Upper lobe of right lung (tissue), 1 donor: ENCODE measurements at places on chromosomes 13 and 19. TPM values are rescaled to one million over a fixed set of nuclear protein-coding genes. Genes with fewer than 3 reads are reported as not detected.

- peak overlapping the region; percentile 57 for H3K4me3 ChIP-seq
- no peaks in the 10 kb centered on the region for H3K36me3 ChIP-seq
- H3K4me1 ChIP-seq = peaks cover 8% of the 10 kb centered on the region
- H3K27me3 ChIP-seq = peaks cover 2% of the 10 kb centered on the region
- DNase-seq = peak; percentile 78
- no peak overlapping the region for H3K27ac ChIP-seq
Measured at GRCh38 chr19:43798546-43799409, 3.5 kb downstream of the LYPD5 start.

- H3K27me3 ChIP-seq = no peaks in the 10 kb centered on the region
- DNase-seq = no peak
- no peaks in the 10 kb centered on the region for H3K36me3 ChIP-seq
- H3K4me1 ChIP-seq = no peaks in the 10 kb centered on the region
Measured at GRCh38 chr13:33690354-33690753, 127.6 kb upstream of the RFC3 start.

DNA sequence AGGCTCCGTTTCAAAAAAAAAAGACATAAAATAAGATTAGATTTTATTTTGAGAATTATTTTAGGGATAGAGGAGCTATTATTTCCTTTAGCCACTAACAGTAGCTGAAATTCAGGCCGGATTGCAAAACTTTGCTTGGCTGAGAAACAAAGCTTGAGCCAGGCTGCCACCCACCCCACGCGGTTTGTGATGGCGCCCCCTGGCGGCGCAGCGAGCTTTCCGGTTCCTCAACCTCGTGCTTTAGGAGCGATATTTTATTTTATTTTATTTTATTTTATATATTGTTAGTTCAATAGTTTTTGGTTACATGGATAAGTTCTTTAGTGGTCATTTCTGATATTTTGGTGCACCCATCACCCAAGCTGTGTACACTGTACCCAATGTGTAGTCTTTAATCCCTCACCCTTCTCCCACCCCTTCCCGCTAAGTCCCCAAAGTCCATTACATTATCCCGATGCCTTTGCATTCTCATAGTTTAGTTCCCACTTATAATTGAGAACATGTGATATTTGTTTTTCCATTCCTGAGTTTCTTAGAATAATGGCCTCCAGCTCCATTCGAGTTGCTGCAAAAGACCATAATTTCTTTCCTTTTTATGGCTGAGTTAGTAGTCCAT is 19.8 kb upstream of the CEACAM4 start:
- H3K27me3 ChIP-seq = peaks cover 2% of the 10 kb centered on the region
- H3K4me1 ChIP-seq = no peaks in the 10 kb centered on the region
- DNase-seq = peak; percentile 82
- no peak overlapping the region for H3K27ac ChIP-seq

GRCh38 chr19:2602391-2603181 is 99.9 kb downstream of the GNG7 start:
- H3K36me3 ChIP-seq = no peaks in the 10 kb centered on the region
- peak; percentile 86 for DNase-seq
- H3K27me3 ChIP-seq = no peaks in the 10 kb centered on the region
- H3K4me1 ChIP-seq = peaks cover 19% of the 10 kb centered on the region
- peak overlapping the region; percentile 71 for H3K27ac ChIP-seq

CACNA1A gene
- total RNA-seq = 0.26 TPM

MCEMP1 gene
- 97.9 TPM for total RNA-seq

CHAMP1 gene
- total RNA-seq = 17.8 TPM

DLL3 gene
- total RNA-seq = not detected

GRCh38 chr19:19319732-19320360 is 463 bp downstream of the SUGP1 start:
- peaks cover 36% of the 10 kb centered on the region for H3K36me3 ChIP-seq
- H3K4me3 ChIP-seq = peak overlapping the region; percentile 98
- H3K27ac ChIP-seq = peak overlapping the region; percentile 97
- DNase-seq = no peak
- no peaks in the 10 kb centered on the region for H3K27me3 ChIP-seq
- H3K4me1 ChIP-seq = peaks cover 30% of the 10 kb centered on the region

DNA sequence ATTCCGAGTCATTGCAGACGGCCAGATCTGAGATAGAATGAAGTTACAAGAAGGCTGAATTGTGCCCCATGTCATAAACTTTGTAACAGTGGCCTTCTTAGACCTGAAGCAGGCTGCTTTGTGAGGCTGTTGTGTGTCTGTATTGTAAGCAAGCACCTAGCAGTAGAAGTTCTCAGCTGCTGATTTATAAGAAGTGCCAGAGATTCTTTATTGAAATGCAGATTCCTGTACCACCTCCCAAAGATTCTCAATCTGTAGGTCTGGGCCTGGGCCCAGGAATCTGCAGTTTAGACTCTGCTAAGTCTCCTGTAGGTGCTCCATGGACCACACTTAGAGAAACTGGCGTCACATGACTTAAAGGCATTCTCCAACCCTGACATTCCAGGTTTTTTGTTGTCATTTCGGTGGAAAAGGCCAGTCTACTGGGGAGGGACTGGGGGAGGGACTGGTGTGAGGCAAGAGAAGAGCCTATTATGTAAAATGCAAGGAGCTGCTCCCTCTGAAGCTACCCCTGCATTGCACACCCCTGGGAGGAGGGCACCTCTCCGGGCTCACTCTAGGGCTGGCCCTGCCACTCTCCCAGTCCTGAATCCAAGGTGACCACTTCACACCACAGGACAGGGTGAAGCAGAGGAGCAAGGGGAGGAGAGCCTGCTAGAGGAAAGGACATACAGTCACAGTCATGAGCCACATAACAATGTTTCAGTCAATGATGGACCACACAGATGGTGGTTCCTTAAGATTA is 769 bp upstream of the TMEM272 start:
- peaks cover 6% of the 10 kb centered on the region for H3K4me1 ChIP-seq
- no peak overlapping the region for H3K4me3 ChIP-seq
- no peaks in the 10 kb centered on the region for H3K27me3 ChIP-seq
- DNase-seq = no peak
- no peaks in the 10 kb centered on the region for H3K36me3 ChIP-seq
- H3K27ac ChIP-seq = no peak overlapping the region

DNA sequence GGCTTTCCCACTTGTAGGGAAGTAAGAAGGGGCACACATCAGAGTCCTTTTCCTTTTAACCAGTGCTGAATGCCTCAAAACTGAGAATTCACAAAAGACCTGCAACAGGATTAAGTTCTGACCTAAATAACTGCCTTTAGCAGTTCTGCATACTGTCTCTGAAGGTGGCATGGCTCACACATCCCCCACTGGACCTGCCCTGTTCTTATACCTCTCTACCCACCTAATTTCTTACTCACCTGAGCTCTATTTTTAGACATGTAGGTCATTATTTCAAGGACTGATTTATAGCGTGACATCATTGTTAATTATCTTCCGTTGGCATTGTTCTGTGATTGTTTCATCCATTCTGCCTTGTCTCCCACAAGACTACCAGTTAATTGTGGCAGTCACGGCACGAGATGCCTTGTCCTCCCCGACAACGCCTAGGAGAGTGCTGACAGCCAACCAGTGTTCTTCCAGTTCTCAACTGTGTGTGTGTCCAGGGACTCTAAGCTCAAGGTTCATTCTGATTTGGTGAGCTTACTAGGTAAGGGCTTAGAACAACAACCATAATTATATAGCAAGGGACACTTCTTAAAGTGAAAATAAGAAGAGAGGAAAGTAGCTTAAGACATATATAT is 27.1 kb upstream of the UBL3 start:
- H3K4me3 ChIP-seq = no peak overlapping the region
- no peak overlapping the region for H3K27ac ChIP-seq
- H3K36me3 ChIP-seq = no peaks in the 10 kb centered on the region
- H3K4me1 ChIP-seq = no peaks in the 10 kb centered on the region
- DNase-seq = no peak

OR4F17 gene
- total RNA-seq = not detected

GRCh38 chr19:53642381-53643099 is 10.7 kb downstream of the DPRX start:
- H3K4me3 ChIP-seq = no peak overlapping the region
- H3K4me1 ChIP-seq = no peaks in the 10 kb centered on the region
- H3K27ac ChIP-seq = no peak overlapping the region
- H3K27me3 ChIP-seq = no peaks in the 10 kb centered on the region

CABP5 gene
- total RNA-seq = not detected

GRCh38 chr13:51643105-51643881 is 59.0 kb downstream of the WDFY2 start:
- no peaks in the 10 kb centered on the region for H3K36me3 ChIP-seq
- no peak overlapping the region for H3K4me3 ChIP-seq
- no peak for DNase-seq
- H3K27ac ChIP-seq = no peak overlapping the region

- no peak overlapping the region for H3K4me3 ChIP-seq
- H3K4me1 ChIP-seq = no peaks in the 10 kb centered on the region
- DNase-seq = no peak
- H3K27me3 ChIP-seq = no peaks in the 10 kb centered on the region
- H3K36me3 ChIP-seq = no peaks in the 10 kb centered on the region
Measured at GRCh38 chr19:44512326-44513298, 12.3 kb upstream of the ZNF180 start.

DPRX gene
- not detected for total RNA-seq

- H3K4me1 ChIP-seq = peaks cover 6% of the 10 kb centered on the region
- peaks cover 40% of the 10 kb centered on the region for H3K36me3 ChIP-seq
- no peak overlapping the region for H3K4me3 ChIP-seq
Measured at GRCh38 chr19:32363175-32363574, 17.8 kb downstream of the ZNF507 start.

GRCh38 chr13:109725297-109725696 is 61.1 kb downstream of the IRS2 start:
- H3K27ac ChIP-seq = no peak overlapping the region
- DNase-seq = no peak
- no peaks in the 10 kb centered on the region for H3K27me3 ChIP-seq
- no peaks in the 10 kb centered on the region for H3K36me3 ChIP-seq

DNA sequence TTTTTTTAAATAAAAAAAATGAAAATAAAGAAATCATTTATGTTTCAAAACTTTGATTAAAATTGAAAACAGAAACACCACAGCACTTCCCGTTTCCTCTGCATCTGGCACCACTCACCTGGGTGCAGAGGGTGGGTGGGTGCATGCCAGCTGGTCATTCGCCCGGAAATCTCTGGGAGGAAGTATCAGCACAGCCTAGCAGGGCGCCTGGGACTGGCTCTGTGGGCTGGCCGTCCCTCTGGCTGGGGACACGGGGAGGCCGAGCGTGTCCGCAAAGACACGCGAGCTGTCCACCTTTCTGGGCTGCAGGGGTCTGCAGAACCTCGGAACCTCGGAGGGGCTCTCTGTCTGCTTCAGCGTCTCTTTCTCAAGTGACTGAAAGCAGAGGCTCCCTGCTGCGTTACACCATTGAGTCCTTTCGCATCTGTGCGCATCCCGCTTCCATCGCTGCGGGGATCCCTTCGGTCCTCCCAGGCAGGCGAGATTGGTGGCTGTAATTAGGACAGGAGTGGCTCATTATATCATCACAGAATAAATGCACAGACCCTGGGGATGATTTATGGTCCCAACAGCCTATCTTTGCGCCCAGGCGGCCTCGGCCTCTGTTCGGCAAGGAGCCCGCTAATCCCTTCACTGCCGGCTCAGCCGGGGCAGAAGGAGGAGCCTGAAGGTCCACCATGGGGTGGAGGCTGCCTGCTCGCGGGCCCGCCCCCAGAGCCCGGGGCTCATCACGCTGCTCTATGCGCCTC is 17.2 kb downstream of the CRTC1 start:
- peak overlapping the region; percentile 47 for H3K4me3 ChIP-seq
- H3K27ac ChIP-seq = peak overlapping the region; percentile 12
- DNase-seq = peak; percentile 90
- peaks cover 15% of the 10 kb centered on the region for H3K4me1 ChIP-seq

DNA sequence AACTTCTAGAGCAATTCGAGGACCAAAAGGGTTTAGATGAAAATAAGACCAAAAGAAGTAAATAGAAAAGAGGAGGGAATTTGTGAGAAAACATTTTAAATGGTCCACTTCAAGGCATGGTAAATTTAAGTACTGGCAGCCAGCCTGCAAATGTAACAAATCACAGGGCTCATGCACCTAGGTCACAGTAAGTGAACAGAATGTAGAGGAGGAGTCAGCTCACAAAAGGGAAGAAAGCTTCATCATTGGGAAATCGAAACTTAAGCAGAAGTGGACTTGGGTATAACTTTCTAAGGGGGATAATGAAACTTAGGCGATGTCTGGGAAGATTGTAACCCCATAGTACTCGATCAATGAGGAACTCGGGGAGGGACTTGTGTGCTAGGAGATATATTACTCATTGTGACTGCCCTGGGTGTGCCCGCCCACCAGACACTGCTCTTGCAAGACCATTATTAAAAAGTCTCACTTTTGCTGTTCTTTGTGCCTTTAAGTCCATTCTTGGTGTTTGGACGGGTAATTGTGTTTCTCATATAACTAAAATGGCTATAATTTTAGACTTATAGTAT is 1053.6 kb upstream of the MIR17HG start:
- no peaks in the 10 kb centered on the region for H3K36me3 ChIP-seq
- DNase-seq = no peak
- no peak overlapping the region for H3K4me3 ChIP-seq
- no peaks in the 10 kb centered on the region for H3K4me1 ChIP-seq

OVOL3 gene
- total RNA-seq = not detected

HMGB1 gene
- total RNA-seq = 224 TPM

CEACAM8 gene
- not detected for total RNA-seq

GRCh38 chr13:107209824-107210722 is 642.1 kb upstream of the ARGLU1 start:
- no peaks in the 10 kb centered on the region for H3K36me3 ChIP-seq
- no peak for DNase-seq
- no peak overlapping the region for H3K27ac ChIP-seq
- H3K4me1 ChIP-seq = peaks cover 10% of the 10 kb centered on the region
- no peaks in the 10 kb centered on the region for H3K27me3 ChIP-seq

DNA sequence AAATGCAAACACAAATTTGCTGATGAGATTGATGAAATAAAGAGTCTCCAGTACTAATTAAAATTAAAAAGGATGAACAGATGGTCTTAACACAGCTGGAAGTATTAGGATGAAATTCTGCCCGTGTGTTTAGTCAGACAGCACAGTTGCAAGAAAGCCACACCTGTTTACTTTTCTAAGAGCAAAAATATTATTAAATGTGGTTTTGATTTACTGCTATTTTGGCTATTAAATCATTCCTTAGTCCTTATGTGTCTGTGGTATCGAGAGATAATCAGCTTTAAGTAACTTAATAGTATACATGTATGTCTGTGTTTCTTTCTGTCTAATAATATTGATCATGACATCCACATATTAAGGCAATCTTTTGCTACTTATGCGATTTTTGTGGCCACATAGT is 494.9 kb downstream of the GPC6 start:
- no peak overlapping the region for H3K4me3 ChIP-seq
- H3K27ac ChIP-seq = no peak overlapping the region
- H3K27me3 ChIP-seq = no peaks in the 10 kb centered on the region
- DNase-seq = no peak
- H3K36me3 ChIP-seq = no peaks in the 10 kb centered on the region

DNA sequence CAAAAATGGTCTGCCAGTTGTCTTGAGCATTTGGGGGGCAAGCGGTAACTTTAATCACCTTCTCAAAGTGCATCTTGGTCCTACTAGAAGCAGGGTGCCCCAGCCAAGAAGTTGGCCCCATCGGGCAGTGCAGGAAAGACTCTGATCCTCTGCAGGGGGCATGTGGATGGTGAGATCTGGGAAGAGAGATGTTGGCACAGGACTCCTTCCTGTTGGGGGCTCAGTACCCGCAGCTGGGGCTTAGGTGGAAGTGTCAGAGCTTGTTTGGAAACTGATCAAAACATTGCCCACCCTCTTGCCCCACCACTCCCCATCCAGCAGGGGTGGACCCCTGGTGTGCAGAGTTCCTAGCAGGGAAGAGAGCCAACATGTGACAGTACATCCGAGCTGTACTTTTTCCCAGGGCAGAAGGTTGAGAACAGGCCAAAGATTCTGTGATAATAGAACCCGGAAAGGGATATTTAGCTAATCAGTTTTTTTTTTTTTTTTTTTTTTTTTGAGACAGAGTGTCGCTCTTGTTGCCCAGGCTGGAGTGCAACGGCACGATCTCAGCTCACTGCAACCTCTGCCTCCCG is 8.8 kb downstream of the RRAS start:
- H3K27ac ChIP-seq = peak overlapping the region; percentile 9
- H3K36me3 ChIP-seq = peaks cover 9% of the 10 kb centered on the region
- no peak overlapping the region for H3K4me3 ChIP-seq
- H3K27me3 ChIP-seq = no peaks in the 10 kb centered on the region

LIM2 gene
- not detected for total RNA-seq
